ENCODE measurements at places on chromosomes 5 and 9. TPM values are rescaled to one million over a fixed set of nuclear protein-coding genes. Genes with fewer than 3 reads are reported as not detected.
A peak's percentile ranks its signal among the peaks of the same experiment; 100 is the strongest.

- no peak for DNase-seq
Measured at GRCh38 chr9:134306636-134307600, 19.3 kb upstream of the RXRA start.

GRCh38 chr9:2593744-2594143 lies 27.8 kb upstream of the VLDLR start:
- no peak for DNase-seq

DNA sequence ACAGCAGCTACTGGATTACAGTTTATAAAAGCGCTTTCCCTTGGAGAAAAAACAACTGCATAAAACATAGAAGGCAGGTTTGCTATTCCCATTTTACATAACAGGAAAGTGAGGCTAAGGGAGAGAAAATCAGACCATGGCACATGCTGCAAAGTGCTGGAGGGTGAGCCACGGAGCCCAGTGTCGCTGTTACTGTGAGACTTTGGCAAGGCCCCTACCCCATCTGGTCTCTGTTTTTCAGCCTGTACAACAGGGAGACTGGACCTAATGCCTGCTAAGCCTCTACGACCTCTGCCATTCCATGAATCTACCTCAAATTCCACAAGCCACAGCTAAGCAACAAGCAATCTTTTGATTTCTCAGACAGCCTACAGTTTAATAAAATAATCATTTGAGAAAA lies 139.2 kb downstream of the GABBR2 start:
- DNase-seq, result no peak

Gene SLC45A2
- not detected for total RNA-seq

Gene ARHGEF37
- total RNA-seq, result 0.25 TPM

Gene PRSS3
- total RNA-seq, result not detected

GRCh38 chr9:34570809-34571480 lies 18.6 kb downstream of the CNTFR start:
- DNase-seq, result no peak

DNA sequence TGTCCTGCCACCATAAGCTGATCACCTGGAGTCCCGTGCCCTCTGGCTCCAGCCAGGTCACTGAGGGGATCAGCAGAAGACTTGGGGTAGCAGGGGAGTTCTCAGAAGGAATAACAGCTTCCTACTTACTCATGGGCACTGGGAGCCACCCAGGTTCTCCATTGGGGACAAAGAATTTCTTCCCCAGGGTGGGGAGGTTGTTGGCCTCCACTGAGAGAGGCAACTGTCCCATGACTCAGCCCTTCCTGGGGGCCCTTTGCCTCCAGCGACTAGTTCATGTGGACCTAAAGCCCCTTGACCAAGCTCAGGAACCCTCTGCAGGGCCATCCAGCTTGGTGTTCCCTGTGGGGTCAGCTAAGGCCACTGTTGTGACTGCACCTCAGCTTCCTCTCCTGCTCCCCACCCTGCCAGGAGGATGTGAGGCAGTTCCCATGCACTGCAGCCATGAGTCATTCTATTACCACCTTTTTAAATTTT lies 175.0 kb downstream of the AUH start:
- peak; percentile 66 for DNase-seq

- DNase-seq, result peak; percentile 33
Measured at GRCh38 chr5:66814146-66814991, 218.2 kb downstream of the MAST4 start.

Gene PHF24
- total RNA-seq, result not detected

- DNase-seq, result no peak
Measured at GRCh38 chr5:31113101-31113500, 80.4 kb upstream of the CDH6 start.

- DNase-seq, result no peak
Measured at GRCh38 chr5:132098621-132099020, 25.0 kb downstream of the CSF2 start.

Gene PITX1
- total RNA-seq, result 25.0 TPM

Measured in SJSA1 (cell line).